ENCODE measurements at places on chromosomes 11 and 22.

- peak; percentile 84 for DNase-seq
Observed at GRCh38 chr22:41603873-41604332, 14.3 kb upstream of the PMM1 start.

DNA sequence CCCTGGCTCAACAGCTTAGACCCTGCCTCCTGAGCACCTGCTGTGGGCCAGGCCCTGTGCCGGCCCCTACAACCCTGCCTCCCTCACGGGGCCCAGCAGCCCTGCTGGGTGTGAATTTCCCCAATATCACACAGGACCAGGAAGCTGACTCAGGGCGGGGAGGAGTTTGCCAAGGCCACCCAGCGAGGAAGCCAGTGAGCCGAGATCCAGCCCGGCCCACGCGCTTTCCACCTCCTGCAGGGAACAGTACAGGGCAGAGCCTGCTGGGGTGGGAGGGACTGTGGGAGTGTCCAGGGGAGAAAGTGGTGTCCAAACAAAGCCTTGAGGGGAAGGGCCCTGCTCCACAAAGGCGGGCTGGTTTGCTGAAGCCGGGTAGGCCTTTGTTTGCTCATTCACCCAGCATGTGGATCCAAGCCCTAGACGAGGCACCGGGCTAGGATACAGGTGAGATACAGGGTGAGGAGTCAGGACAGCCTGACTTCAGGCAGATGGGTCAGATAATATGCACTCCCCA, 26.8 kb downstream of the RPL3 start:
- DNase-seq: no peak

GRCh38 chr22:47084226-47084625, 321.8 kb downstream of the TBC1D22A start:
- no peak for DNase-seq

- DNase-seq: no peak
Observed at GRCh38 chr11:6530848-6531247, 33.8 kb downstream of the DNHD1 start.

DNA sequence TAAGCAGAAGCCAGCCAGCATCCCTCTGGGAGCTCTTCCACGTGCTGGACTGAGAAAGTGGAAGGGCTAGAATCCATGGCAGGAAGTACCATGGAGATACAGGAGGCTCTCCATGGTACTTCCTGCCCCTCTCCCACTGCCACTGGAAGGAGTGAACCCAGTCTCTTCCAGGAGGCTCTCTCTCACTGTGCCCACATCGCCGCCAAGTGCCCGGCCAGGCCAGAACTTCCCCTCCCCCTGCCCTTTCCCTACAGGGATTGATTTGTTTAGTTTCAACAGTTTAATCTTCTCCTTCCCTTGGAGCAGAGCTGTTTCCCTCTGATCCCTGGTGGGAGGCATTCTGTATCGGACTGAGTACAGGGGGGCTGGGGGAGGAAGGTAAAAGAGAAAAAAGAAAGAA, 133.6 kb downstream of the DSCAML1 start:
- DNase-seq: no peak

DNA sequence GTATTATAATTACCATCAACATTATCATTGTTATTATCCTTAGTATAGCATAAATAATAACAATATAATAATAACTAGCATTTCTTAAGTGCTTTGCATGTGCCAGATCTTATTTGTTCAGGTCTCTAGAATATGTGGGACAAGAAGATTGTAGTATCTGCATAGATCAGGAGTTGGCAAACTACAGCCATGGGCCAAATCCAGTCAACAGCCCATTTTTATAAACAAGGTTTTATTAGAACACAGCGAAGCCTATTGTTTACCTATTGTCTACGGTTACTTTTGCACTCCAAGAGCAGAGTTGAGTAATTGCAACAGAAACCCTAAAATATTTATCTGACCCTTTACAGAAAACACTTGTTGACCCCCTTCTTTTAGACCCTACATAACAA, 81.4 kb downstream of the SLC1A2 start:
- DNase-seq: no peak

GRCh38 chr11:69321877-69322361, 28.0 kb downstream of the MYEOV start:
- peak; percentile 44 for DNase-seq

DNA sequence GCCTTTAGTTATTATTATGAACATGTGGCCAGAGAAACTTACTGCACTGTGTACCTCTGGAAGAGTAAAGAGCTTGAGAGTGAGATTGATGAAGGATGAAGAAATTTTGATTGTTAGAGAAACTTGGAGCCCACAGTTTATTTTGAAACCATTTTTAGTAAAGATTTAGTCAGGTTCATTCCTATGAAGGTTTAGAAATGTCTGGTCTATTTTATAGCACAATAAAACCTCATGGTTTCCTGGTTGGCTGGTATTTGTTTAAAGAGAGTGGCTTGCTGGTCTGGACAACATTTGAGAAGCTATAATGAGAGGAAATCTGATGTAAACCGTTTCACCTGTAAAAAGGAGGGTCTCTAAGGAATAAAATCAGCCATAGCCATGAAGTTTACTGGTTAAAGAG, 8.8 kb upstream of the PDE3B start:
- DNase-seq: no peak

DNA sequence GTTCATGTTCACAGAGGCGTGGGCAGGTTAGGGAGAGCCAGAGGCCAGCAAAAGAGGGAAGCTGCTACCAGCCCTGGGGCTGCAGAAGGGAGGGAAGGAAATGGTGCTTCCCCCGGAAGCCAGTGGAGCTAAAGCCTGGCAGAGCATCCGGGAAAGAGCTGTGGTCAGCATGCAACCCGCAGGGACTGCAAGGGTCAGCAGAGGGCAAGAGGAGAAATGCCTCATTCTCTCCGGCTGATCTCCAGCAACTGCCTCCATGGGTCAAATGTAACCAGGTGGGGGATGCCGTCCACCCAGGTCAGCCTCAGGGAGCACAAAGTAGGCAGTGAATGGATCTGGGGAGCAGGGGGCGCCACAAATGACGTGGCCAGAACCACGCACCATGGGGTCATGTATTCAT, 36.9 kb upstream of the PRR5 start:
- DNase-seq: no peak

DNA sequence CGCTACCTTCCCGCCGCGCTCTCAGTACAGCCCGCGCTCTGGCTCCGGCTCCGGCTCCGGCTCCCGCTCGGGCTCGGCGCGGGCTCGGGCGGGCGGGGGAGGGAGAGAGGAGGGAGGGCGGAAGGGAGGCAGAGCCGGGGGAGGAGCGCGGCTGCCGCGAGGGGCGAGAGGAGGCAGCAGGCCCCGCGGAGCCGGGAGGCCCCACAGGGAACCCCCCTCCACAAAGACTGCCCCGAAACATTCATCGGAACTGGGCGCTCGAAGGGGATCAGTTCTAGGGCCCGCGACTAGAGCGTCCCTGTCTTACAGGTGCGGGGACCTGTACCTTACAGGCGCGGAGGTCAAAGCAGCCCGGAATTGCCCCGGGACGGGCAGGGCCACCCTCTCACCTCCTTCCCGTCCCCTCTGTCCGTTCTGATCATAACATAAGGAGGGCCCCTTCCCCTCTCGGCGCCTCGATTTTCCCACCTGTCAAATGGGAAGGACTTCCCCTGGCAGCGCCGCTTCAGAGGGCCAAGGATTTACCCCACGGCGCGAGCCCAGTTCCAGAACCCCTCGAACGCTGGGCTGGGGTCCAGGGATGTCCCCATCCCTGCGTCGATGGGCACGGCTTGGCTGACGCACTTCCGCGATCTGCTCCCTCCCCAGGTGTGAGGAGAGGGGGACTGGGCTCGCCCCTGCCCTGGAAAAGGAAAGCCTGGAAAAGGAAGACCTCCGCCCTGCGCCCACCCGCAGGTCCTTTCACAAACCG, at the start of gene SHISA8:
TSS of gene SHISA8 (minus strand) at position 40 of the 751 bp plus-strand sequence. CDS start 407 bp downstream, outside the sequence.
- peak; percentile 84 for DNase-seq

DNA sequence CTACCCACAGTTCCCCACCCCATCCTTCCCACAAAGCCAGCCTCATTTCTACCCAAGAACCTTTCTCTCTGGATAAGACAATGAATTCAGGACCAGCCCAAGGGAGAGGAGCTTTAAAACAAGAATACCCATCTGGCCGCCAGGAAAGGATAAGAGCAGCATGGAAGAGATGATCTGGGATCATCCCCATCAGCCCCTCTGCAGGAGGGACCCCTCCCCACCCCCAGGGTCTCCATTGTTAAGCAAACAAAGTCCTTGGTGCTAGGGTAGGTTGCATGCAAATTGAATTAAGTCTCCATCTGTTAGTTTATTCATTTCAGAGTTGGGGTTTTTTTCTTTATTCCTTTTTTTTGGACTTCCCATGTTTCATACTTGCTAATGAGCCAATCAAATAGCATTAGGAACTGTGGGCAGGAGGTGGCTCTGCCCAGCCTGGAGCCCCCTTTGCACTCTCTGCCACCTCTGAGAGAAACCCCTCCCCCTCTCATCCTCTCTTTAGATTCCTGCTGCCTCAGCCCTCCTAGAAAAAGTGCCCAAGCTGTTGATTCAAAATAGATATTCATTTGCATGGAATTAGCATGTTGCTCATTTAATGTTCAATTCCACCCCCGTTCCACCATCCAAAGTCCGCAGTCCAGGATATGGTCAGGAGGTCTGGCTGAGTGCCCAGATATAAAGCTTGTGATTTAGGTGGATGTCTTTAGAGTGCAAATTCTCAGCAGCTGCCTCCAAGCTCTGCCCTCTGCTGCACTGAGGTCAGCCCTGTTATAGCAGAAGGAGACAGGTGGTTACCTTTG, 138.5 kb upstream of the NCAM1 start:
- DNase-seq: no peak

- DNase-seq: no peak
Observed at GRCh38 chr22:19936513-19936912, 5.1 kb upstream of the COMT start.

- DNase-seq: no peak
Observed at GRCh38 chr11:34643311-34643710, 22.4 kb downstream of the EHF start.

DNA sequence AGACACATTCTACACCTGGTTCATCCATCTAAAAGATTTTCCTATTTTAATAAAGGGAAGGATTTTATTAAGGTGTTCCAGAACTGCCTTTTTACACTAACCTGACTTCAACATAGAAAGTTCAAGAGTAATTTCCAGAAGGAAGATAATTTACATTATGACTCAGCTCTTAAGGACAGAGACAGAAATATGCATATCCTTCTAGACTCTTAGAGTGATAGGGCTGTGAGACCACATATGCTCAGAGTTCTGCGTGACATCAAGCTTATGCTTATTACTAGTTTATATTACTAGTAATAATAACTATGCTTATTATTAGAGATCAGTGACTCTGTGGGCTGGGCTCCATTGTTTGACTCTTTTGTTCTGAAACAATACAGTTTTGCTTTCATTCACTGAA, 4.6 kb downstream of the PDGFD start:
- DNase-seq: no peak

- DNase-seq: peak; percentile 71
Observed at GRCh38 chr11:12150831-12151382, 40.5 kb downstream of the MICAL2 start.

DNA sequence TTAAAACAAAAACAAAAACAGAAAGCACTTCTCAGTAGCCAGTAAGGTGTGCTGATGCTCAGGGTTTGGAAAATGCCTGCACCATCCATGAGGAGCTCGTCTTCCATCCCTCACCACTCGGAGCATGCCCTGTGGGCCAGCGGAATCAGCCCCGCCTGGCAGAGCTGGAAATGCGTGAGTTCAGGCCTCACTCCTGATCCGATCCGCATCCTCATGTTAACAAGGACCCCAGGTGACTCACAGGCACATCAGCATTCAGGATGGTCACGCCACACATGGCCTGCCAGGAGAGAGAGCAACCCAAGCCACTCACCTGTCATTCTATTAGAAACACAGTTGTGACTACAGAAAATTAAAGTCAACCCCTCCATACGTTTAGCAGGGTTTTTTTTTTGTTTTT, 188.5 kb downstream of the MPPED1 start:
- no peak for DNase-seq

- no peak for DNase-seq
Observed at GRCh38 chr11:15136166-15136565, 21.4 kb downstream of the INSC start.

- peak; percentile 65 for DNase-seq
Observed at GRCh38 chr11:134412203-134413042, at the start of gene B3GAT1. Gene B3GAT1 (minus strand): TSS chr11:134412242. CDS start chr11:134387659, 24,583 bp downstream.

GRCh38 chr11:61028135-61028729, 56.8 kb downstream of the CD6 start:
- peak; percentile 86 for DNase-seq

- DNase-seq: no peak
Observed at GRCh38 chr22:41127451-41127850, 35.1 kb downstream of the EP300 start.

- DNase-seq: peak; percentile 75
Observed at GRCh38 chr11:12599408-12600143, 74.6 kb upstream of the TEAD1 start.

DNA sequence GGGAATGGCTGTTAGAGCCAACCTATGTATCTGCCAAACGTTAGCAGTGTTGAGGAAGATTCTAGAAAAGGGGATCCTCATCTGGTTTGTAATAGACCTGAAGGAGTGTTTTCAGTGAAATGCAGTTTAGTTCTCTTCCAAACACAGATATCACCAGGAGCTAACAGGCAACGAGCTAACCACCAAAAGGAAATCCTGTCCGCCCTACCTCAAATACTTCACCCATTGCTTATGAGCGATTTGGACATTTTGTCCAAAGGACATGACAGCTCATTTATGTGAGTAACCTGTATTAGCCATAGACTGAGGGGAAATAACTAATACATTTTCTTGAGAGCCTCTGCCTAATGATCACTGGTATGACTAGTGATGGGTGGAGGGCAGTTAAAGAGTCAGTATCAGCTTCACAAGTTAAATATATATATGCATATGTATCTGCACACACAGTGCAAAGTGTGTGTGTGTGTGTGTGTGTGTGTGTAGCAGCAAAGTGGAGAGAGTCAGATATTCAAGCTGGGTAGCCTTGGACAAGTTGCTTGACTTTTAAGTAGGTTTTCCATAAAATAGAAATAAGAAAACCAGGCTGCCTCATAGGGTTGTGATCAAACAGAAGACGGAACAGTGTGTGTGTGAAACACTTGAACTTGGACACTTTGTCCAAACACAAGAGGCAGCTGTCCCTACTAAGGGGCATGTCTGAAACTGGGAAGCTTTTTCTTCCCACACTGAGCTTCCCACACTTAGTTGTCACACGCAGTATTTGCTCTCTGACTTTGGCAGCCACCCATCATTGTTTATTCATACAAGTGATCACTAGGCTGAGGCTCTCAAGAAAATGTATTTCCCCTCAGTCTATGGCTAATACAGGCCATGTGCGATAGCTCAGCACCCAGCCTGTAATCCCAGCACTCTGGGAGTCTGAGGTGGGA, 940 bp upstream of the C11orf91 start:
- no peak for DNase-seq
